ENCODE measurements at places on chromosomes 7 and 10. TPM values are rescaled to one million over a fixed set of nuclear protein-coding genes. Genes with fewer than 3 reads are reported as not detected.

Gene STAM
- 27.6 TPM for total RNA-seq

Gene AKR1D1
- not detected for total RNA-seq

Gene FANK1
- total RNA-seq = 11.0 TPM

- no peak overlapping the region for H3K27ac ChIP-seq
- H3K4me3 ChIP-seq = no peak overlapping the region
- peaks cover 20% of the 10 kb centered on the region for H3K27me3 ChIP-seq
- H3K4me1 ChIP-seq = no peaks in the 10 kb centered on the region
Observed at GRCh38 chr7:155569681-155570080, 23.3 kb upstream of the CNPY1 start.

Gene ICA1
- total RNA-seq = 6.8 TPM

Gene FFAR4
- not detected for total RNA-seq

Gene STOX1
- 2.5 TPM for total RNA-seq

GRCh38 chr7:24891311-24891735 lies 88.7 kb downstream of the OSBPL3 start:
- H3K36me3 ChIP-seq = no peaks in the 10 kb centered on the region
- no peak overlapping the region for H3K4me3 ChIP-seq
- H3K4me1 ChIP-seq = peaks cover 10% of the 10 kb centered on the region
- H3K27me3 ChIP-seq = no peaks in the 10 kb centered on the region
- no peak for DNase-seq

DNA sequence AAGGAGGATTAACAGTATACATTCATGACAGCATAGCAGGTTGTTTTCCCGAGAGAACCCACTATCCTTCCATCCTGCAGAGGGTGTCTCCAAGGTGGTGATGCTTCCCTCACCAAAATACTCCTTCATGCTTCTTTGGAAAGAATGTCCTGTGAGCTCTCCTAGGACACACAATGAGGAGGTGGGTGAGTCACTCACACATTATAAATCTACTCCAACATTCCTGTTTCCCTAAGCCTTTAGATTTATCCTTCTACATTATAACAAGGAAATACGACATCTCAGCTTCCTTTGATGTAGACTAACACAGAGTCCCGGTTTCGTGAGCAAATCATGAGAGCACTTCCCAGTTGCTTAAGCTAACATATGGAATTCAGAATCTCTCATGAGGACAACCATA lies 689.7 kb upstream of the CELF2 start:
- H3K4me3 ChIP-seq = no peak overlapping the region
- H3K36me3 ChIP-seq = no peaks in the 10 kb centered on the region
- no peak overlapping the region for H3K27ac ChIP-seq
- DNase-seq = no peak
- peaks cover 19% of the 10 kb centered on the region for H3K4me1 ChIP-seq
- H3K27me3 ChIP-seq = peaks cover 1% of the 10 kb centered on the region

DNA sequence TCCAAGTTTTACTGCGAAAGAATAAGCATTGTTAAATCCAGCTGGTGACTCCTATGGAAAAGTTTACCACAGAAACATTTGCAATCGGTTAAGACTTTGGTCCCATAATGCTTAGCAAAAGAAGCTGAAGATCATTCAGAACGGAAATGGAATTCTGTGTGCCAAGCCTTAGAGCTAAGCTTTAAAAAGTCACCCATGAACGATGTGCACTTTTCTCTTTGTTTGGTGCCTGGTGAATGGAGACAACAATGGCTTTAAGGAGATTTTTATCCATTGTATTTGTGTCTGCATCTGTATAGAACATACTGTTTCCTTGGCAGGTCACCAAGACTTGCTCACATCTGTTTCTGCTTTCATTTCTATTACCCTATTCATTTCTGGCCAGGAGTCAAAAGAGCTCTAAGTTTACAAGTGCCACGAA lies 26.3 kb upstream of the COL1A2 start:
- peaks cover 48% of the 10 kb centered on the region for H3K4me1 ChIP-seq
- no peak for DNase-seq
- H3K36me3 ChIP-seq = peaks cover 7% of the 10 kb centered on the region
- peak overlapping the region; percentile 91 for H3K27ac ChIP-seq

DNA sequence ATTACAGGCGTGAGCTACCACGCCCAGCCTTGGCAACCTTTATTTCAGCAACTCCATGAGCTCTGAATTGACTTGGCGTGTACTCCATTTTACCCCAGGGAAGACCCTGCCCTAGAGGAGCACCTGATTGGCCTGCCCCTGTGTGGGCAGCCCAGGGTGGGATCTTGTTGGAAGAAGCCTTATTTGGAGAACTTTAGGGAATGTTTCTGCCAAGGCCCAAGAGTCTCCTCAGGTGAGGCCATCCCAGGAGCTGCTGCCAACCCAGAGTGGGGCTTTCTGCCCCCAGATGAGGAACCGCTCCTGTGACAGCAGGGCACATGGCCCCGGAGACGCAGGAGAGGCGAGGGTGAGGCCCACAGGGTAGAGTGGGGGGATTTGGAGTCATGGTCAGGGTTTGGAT lies 42.0 kb downstream of the VWA2 start:
- no peak overlapping the region for H3K27ac ChIP-seq
- H3K27me3 ChIP-seq = no peaks in the 10 kb centered on the region
- H3K36me3 ChIP-seq = no peaks in the 10 kb centered on the region
- peaks cover 9% of the 10 kb centered on the region for H3K4me1 ChIP-seq

GRCh38 chr10:6036861-6037321 lies 25.3 kb downstream of the IL2RA start:
- H3K4me3 ChIP-seq = no peak overlapping the region
- H3K27me3 ChIP-seq = peaks cover 14% of the 10 kb centered on the region
- no peak for DNase-seq
